ENCODE measurements at places on chromosomes 16 and 17. TPM values are rescaled to one million over a fixed set of nuclear protein-coding genes. Genes with fewer than 3 reads are reported as not detected.

DNAH17 gene
- 3.6 TPM for polyA plus RNA-seq

KATNIP gene
- polyA plus RNA-seq, result 26.5 TPM

CCL5 gene
- 1.5 TPM for polyA plus RNA-seq

SP6 gene
- polyA plus RNA-seq, result 2.7 TPM

DNA sequence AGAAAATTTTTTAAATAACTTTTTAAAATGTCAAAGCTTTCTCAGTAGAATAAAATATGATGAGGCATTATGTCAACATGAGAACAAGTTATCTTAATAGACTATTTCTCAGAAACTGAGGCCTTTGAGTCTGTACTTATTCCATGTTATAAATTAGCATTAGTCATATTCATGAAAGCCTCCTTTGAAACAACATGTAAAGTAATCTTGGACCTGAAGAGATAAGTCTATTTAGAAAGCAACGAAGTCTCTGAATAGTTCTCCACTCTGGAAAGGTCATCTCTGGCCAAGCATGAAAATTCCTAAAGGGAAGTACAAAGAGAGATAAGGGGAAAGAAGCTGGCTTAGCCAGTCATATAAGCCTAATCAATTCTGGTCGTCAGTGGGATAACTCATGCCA is 150.8 kb downstream of the CYB561 start:
- no peak for DNase-seq

DNA sequence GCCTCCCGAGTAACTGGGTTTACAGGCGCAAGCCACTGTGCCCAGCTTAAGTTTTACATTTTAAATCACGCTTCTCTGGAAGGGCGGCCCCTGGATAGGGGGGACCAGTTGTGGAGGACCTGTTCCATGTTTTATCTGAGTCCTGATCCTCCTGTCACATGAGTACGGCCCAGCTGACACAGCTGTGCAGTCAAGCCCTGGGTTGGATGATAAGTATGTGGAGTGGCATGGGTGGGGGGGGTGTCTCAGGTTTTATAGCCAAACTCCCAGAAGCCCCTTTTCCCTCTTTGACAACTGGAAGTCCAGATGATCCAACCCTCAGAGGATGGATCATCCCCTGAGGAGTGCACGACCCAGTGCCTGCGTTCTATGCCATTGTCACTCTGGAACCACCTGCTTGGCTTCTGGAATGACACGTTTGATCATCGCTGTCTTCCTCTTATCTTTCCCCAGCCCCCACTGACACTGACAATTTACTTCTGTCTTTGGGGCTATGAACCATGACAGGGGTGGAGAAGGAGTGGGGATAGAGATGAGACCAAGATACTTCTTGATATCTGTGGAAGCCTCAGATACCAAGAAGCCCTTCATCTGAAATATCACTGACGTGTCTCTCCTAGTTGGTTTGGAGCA is 191.2 kb downstream of the MSI2 start:
- DNase-seq, result no peak

DNA sequence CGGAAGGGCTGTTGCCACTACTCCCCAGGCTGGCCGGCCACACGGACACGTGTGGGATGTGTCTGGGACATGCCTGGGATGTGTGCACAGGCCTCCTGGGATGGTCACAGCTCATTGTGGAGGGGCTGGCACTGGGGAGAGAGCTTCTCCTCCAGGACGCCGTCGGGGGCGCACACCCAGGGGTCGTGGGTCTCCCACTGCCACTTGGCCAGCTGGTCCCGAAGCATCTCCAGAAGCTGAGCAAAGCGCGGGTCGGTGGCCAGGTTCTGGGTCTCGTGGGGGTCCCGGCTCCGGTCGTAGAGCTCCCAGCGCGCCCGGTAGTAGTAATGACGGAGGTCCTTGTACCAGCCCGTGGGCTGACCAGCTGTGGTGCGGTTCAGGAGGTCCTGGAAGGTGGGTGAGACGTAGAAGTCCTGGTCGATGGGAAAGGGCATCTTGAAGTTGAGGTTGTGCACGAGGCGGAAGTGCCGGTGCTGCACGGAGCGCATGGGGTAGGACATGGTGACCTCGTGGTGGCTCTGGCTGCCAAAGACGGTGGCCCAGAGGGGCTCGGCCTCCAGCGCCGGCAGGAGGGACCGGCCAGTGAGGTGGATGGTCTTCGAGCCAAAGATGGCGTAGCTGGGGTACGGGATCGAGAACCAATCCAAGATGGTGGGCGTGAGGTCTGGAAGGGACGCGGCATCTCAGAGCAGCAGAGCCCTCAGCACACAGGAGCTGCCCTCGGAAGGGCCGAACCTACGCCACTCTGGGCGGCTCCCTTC is 9.6 kb downstream of the SGSH start:
- DNase-seq, result no peak

GRCh38 chr17:70794738-70795137 is 625.4 kb downstream of the KCNJ2 start:
- DNase-seq, result no peak

- no peak for DNase-seq
These were observed 100.1 kb downstream of the YPEL2 start for GRCh38 chr17:59431601-59432000.

DNA sequence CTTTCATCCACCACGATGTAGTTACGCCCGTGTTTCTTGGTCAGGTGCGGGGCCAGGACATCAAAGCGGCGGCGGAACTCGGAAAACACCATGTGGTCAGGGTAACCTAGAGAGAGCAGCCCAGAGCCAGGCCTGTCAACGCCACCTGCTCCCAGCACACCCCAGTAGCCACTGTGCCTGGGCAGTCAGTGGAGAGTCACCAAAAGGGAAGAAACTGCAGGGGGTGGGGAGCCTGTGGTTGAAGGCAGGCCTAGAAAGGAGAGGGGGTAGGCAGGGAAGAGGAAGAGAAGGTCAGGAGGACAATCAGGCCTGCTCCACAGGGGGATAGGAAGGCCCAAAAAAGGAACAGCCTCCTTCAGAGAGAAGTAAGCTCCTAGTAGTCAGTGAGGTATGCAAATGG is 64.1 kb downstream of the PIPOX start:
- no peak for DNase-seq

- DNase-seq, result no peak
These were observed 136.8 kb upstream of the XYLT1 start for GRCh38 chr16:17607609-17608008.

DNA sequence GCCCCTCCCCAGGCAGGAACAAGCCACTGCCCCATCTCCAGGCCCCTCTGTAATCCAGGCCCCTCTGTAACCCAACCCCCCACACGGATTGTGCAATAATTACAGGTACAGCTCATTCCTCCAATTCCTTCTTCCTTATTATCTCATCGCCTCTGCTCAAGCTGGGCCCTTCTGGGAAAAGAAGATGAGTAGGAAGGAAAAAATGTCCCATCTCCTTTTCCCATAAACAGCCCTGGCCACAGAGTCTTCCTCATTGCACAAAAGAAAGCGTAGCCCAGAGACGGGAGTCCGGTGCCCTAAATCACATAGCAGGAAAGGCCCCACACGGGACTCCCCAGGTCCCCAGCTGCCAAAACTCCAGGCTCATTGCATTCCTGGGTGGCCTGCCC is 3.6 kb upstream of the LITAFD start:
- no peak for DNase-seq

Measured in left kidney (tissue), 8 donors.